ENCODE measurements at places on chromosomes 5 and 9.
A peak's percentile ranks its signal among the peaks of the same experiment; 100 is the strongest.

DNA sequence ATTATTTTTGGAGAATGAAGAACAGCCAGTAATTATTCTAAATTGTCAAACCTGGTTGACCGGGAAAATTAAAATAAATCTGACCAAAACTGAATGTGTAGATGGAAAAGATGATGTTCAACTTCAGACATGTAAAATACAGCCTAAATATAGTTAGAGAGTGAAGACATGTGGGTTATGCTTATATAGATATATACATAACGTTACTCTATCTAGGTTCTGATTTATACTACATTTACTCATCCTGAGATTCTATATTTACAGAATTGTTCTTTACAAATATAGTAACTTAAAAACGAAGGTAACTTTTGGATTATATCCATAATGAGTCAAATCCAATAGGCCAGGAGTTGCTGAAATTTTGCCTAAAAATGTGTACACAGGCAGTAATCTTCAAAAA is 20.8 kb upstream of the THG1L start:
- no peak for DNase-seq

GRCh38 chr5:140244525-140245025 is 58.3 kb downstream of the PFDN1 start:
- peak; percentile 92 for DNase-seq

- peak; percentile 84 for DNase-seq
Measured at GRCh38 chr5:139272471-139273321, 20.8 kb upstream of the MATR3 start.

GRCh38 chr9:82489201-82489821 is 500.7 kb downstream of the SPATA31D1 start:
- no peak for DNase-seq

GRCh38 chr5:157198277-157198986 is 17.8 kb downstream of the ITK start:
- DNase-seq: no peak
